ENCODE measurements at places on chromosomes 4 and X.

GRCh38 chrX:55486736-55487135 lies 2.9 kb downstream of the USP51 start:
- DNase-seq = no peak

DNA sequence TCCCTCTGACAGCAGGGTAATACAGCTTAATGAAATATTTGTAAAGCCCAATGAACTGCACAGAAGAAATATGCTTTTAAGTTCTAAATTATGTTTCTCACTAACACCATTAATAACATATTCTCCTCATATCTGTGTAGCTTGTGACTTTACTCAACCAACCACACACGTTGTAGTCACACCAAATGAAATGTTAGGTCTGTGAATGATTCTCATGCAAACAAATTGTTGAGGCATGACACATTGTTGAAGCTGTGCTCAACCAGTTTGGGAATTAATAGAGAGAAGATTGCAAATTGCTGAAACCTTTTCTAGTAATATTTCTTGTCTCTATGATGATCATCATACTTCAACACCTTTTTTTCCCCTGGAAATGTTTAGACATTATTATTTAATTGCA lies 645.9 kb downstream of the PCDH7 start:
- no peak for DNase-seq

- DNase-seq = no peak
Observed at GRCh38 chr4:149755969-149756368, 59.7 kb downstream of the IQCM start.

DNA sequence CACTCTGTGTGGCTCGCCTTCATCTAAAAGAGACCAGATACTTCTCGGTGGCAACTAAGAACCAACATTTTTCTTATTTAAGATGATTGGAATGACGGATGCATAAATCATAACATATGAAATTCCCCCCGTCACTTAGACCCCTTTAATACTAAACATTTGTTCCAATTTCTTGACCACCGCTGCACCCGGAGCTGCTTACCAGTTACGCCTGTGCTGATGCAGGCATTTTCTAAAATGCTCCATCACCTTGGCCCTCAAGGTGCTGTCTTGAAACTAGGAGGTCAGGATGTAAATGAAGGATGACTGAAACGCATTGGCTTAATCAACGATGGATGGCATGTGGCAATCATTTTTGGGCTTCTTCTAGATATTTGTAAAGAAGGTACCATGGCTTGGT lies 130.0 kb downstream of the CPZ start:
- DNase-seq = no peak

DNA sequence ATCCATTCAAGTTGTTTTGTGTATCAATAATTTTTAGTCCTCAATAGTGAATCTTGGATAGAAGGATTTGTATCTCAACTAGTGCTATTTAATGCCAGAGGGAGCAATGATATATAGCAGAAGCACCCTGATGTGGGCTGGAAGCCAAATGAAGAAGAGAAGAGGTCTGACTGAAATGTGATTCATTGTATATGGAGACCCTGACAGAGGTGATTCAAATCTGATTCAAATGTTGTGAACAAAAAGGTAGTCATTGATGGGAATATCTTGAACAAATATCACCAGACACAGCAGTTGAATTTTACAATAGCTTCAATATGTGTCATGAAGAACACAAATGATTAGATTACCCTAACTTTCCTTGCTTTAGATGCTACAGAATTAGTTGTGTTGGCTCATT lies 27.5 kb upstream of the SULT1B1 start:
- DNase-seq = no peak

GRCh38 chrX:153495362-153495751 lies 577 bp downstream of the BGN start:
- DNase-seq = no peak

GRCh38 chr4:100504086-100504874 lies 13.5 kb downstream of the EMCN start:
- no peak for DNase-seq

DNA sequence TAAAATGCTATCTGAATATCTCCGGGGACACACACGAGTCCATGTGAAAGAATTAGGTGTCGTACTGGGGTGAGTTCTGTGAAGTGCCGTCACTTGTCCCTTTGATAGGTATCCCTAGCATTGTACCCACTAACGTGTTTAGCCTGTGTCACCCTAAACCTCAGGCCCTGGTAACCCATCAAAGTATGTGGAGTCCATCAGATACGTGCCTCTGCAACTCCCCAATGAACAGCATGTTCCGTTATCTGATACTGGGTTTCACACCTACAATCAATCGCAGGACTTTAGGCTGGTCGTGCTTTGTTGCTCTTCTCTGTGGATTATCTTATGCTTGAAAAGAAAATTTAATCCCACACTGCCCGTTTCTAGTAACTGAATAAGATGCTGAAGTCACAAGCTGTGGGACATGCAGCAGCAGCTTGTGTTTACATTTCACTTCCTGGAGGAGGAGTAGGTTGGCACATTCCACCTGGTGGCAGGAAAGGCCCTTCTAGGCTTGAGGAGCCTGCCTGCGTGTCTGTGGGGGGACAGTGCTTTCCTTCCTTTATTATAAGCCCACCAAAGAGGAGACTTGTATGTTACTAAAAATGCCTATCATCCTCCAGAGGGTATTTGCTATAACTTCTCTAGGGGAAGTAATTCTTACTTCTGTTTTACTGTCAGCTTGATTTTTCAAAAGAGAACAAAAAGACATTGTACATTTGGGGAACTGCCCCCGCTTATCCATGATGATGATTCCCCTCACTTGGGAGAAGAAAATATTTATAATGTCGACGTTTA lies 127.2 kb downstream of the FNIP2 start:
- no peak for DNase-seq

GRCh38 chr4:70334681-70335080 lies at the start of gene CABS1:
CABS1 (plus strand) TSS chr4:70334981; CDS start chr4:70335040, 59 bp downstream.
- DNase-seq = no peak

- no peak for DNase-seq
Observed at GRCh38 chr4:129231945-129232588, 136.1 kb downstream of the C4orf33 start.

- no peak for DNase-seq
Observed at GRCh38 chr4:85759388-85759787, 284.4 kb downstream of the ARHGAP24 start.

DNA sequence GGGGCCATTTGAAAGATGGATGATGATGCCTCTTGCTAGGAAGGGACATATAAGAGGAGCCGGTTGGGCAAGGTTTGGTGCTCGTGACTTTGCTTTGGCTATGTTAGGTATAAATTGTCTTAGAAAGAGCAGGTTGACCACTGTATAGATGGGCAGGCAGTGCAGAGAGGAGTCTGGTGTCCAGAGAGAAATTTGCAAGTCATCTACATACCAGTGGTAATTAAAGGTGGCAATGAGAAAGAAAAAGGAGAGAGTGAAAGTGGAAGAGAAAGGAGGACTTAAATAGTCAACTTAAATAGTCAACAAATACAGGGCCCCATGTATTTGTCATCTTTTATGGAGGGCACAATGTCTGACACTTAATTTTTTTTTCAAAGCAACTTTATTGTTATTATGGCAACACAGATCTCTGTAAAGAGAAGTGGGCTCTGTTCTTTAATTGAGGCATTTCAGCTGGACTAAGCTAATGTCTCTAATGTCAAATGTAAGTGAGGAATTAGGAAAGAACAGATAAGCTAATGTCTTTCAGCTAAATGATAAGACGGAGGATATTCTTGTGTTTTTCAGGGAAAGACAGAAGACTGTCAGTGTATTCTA lies 75.4 kb upstream of the ANXA3 start:
- DNase-seq = no peak

DNA sequence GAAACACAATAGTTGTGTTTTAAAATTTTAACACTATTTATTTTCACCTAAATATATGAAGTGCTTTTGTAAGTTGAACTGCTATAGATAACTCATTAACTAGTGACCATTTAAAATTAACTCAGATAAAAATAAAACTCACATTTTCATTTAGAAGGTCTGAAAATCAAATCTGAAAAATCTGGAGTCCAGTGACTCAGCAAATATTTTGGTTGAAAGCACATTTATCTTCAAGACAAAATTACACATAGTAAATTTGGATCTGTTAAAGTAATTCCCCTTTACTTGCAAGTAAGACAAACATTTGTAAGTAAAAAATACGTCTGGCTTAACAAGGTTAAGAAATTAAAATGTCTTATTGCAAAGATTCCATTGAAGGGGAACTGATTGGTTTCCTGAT lies 589.1 kb downstream of the TRIML1 start:
- no peak for DNase-seq

DNA sequence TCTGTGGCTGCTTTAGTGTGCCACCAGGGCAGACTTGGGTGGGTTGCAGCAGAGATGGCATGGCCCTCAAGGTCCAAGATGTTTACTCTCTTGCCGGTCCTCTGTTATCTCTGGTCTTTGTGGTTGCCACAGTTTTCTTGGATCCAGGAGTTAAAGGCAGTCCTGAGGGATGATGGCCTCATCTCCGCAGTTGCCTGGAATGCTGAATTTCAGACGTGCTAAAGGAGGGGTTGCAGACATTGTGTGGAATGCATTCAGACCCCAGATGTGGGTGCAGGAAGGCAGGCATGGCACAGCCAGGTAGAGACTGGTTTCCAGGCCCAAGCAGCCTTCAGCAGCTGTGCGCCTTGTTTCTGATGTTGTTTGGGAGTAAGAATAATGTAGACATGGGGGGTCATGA lies 64.4 kb downstream of the TBL1X start:
- DNase-seq = no peak

DNA sequence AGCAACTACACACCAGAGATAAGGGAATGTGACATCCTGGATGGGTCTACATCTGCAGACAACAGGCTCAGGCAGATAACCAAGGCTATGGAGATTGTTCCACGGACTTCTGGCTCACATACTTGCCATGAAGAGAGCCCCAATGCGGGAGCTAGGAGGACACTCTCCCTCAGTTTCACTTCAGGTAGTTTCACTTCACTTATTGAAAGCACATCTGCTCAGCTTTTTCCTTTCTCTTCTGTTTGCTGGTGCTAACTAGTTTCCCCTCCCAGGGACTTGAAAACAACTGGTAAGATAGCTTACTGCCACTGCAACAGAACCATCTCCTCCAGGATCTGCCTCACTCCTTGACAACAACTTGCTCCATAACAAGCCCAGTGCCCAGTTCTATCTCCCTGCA lies 1.4 kb upstream of the CT47C1 start:
- no peak for DNase-seq

GRCh38 chrX:82695066-82695465 lies 813.0 kb upstream of the POU3F4 start:
- no peak for DNase-seq

- DNase-seq = no peak
Observed at GRCh38 chr4:183675625-183676024, 16.5 kb downstream of the TRAPPC11 start.

DNA sequence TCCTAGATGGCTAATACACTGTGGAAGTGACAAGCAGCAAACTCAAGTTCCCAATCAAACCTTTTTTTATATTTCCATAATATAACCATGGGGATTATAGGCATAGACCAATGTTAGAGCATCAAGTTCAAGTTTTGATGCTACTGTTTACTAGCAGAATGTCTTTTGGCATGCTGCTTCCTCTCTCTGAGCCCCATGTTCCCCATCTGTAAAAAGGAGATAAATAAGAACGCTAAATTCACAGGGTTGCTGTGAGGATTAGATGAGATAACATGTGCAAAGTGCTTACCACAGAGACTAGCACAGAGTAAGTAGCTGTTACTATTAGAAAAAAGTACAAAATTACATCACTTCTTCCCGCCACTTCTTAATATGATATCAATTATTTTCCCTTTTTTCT lies 18.0 kb downstream of the MBNL3 start:
- DNase-seq = no peak

All from left renal cortex interstitium (tissue), 4 donors.